ENCODE measurements at places on chromosomes 6 and 20. TPM values are rescaled to one million over a fixed set of nuclear protein-coding genes. Genes with fewer than 3 reads are reported as not detected.

ADGRB3 gene
- total RNA-seq = not detected

PHACTR1 gene
- 0.47 TPM for total RNA-seq

PLN gene
- not detected for total RNA-seq

PDE7B gene
- total RNA-seq = 0.34 TPM

LRRC1 gene
- total RNA-seq = 4.2 TPM

SPTLC3 gene
- 0.05 TPM for total RNA-seq

SPAG4 gene
- total RNA-seq = 5.0 TPM

KIF13A gene
- total RNA-seq = not detected

OR2B6 gene
- total RNA-seq = not detected

DNA sequence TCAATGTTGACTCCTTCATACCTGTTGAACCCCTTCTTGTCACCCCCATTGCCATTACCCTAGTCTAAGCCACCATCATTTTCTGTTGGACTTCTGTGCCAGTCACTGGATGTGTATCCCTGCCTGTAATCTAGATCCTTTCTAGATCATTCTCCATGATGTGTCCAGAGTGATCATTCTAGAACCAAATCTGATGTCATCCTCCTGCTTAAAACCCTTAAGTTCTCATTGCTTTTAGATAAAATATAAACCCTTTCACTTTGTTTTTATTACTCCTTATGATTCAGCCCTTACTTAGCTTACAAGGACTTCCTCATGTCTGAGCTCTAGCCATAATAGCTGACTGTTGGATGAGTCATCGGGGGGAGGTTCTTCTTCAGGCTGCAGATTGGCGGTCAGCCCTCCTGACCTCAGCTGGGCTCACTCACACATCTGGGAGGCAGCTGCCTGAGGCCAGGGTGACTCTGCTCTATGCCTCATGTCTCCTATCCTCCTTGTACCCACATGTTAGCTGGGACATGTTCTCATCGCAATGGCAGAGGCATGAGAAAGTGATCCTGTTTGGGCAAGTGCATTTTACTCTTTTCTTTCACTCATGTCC, 287.6 kb downstream of the ESR1 start:
- H3K4me1 ChIP-seq = no peaks in the 10 kb centered on the region
- H3K36me3 ChIP-seq = no peaks in the 10 kb centered on the region
- H3K27me3 ChIP-seq = no peaks in the 10 kb centered on the region
- H3K4me3 ChIP-seq = no peak overlapping the region
- H3K27ac ChIP-seq = no peak overlapping the region

- H3K36me3 ChIP-seq = peaks cover 24% of the 10 kb centered on the region
- H3K27ac ChIP-seq = no peak overlapping the region
- no peak for DNase-seq
- H3K4me1 ChIP-seq = peaks cover 30% of the 10 kb centered on the region
- no peak overlapping the region for H3K4me3 ChIP-seq
- H3K27me3 ChIP-seq = peaks cover 6% of the 10 kb centered on the region
Measured at GRCh38 chr6:170283212-170284081, 7.4 kb downstream of the DLL1 start.

- no peak overlapping the region for H3K4me3 ChIP-seq
- no peak for DNase-seq
- no peaks in the 10 kb centered on the region for H3K36me3 ChIP-seq
- H3K27ac ChIP-seq = no peak overlapping the region
- peaks cover 13% of the 10 kb centered on the region for H3K4me1 ChIP-seq
Measured at GRCh38 chr6:148570456-148570855, 176.4 kb upstream of the UST start.

GRCh38 chr20:62875419-62876361, 14.1 kb upstream of the TCFL5 start:
- no peak for DNase-seq
- peaks cover 2% of the 10 kb centered on the region for H3K36me3 ChIP-seq
- peak overlapping the region; percentile 22 for H3K27ac ChIP-seq
- peaks cover 33% of the 10 kb centered on the region for H3K4me1 ChIP-seq

DNA sequence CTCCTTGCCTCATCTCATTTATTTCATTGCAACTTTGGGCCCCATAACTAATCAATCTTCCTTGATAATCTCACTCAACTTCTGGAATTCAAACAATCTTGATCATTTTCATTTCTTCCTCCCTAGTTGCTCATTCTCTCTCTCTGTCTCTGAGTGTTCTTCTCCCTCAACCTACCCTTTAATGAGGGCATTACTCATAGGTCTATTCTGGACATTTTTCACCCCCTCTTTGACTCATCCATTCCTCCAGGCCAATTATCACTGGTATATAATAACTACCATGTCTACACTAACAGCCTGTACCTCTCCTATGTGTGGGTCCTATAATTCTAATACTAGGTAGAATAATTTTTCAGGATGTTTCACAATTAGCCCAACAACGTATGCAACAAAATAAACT, 78.8 kb downstream of the COL21A1 start:
- H3K36me3 ChIP-seq = no peaks in the 10 kb centered on the region
- H3K27me3 ChIP-seq = no peaks in the 10 kb centered on the region
- H3K4me3 ChIP-seq = no peak overlapping the region
- H3K27ac ChIP-seq = no peak overlapping the region
- no peak for DNase-seq
- H3K4me1 ChIP-seq = no peaks in the 10 kb centered on the region

DNA sequence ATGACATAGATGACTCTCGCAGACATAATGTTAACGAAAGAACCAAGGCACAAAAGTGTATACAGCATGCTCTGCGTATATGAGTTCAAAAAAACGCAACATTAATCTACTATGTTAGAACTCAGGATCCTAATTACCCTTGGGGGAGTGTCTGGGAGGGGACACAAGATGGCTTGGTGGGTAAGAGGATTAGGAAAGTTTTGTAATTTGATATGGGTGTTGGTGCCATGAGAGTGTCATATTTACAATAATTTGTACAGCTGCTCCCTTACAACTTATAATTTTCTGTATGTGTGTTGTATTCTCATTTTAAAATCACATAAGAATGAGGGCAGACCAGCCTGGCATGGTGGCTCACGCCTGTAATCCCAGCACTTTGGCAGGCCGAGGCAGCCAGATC, 38.6 kb downstream of the TFEB start:
- no peak overlapping the region for H3K4me3 ChIP-seq
- no peaks in the 10 kb centered on the region for H3K36me3 ChIP-seq
- no peak overlapping the region for H3K27ac ChIP-seq
- H3K4me1 ChIP-seq = no peaks in the 10 kb centered on the region
- DNase-seq = no peak

DNA sequence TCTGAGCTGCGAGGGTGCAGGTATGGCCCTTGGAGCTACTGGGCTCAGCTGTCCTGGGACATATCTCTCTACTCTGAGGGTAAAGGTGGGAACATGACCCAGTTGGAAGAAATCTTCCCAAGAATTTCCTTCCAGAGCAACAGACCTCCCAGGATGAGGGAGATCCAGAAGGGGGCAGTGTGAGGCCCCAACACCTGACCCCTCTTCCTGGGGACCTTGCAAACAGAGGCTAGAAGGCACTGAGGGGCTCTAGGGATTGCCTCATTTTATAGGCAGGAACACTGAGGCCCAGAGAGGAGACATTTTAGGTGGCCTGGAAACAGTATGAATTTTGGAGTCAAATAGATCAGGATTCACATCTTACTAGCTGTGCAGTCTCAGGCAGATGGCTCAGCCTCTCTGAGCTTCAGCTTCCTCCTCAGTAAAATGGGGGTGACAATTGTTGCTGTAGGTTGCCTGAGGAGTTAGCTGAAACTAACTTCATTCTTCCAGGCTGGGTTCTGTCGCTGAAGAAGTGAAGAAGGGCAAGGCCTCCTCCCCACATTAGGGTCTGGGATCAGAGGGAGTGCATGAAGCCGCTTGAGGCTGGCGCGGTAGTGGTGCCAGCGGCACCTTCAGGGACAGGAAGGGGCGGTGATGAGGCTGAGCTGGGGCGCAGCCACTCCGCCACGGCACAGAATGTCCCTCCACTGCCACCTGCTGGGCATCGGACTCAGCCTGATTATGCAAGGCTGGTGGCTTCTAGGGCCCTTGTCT, 11.4 kb downstream of the KCNK17 start:
- DNase-seq = peak; percentile 93
- peak overlapping the region; percentile 70 for H3K27ac ChIP-seq
- H3K36me3 ChIP-seq = no peaks in the 10 kb centered on the region
- H3K27me3 ChIP-seq = peaks cover 10% of the 10 kb centered on the region
- peak overlapping the region; percentile 46 for H3K4me3 ChIP-seq

- no peaks in the 10 kb centered on the region for H3K36me3 ChIP-seq
- H3K27ac ChIP-seq = no peak overlapping the region
- H3K4me1 ChIP-seq = no peaks in the 10 kb centered on the region
Measured at GRCh38 chr20:19756761-19757486, 1.1 kb upstream of the RIN2 start.

GRCh38 chr20:57612436-57612835, 7.8 kb downstream of the ZBP1 start:
- peaks cover 13% of the 10 kb centered on the region for H3K4me1 ChIP-seq
- no peak for DNase-seq
- peaks cover 24% of the 10 kb centered on the region for H3K36me3 ChIP-seq
- H3K27me3 ChIP-seq = no peaks in the 10 kb centered on the region

GRCh38 chr6:19599796-19600464, 237.2 kb upstream of the ID4 start:
- H3K4me1 ChIP-seq = no peaks in the 10 kb centered on the region
- H3K36me3 ChIP-seq = no peaks in the 10 kb centered on the region
- no peak for DNase-seq
- H3K4me3 ChIP-seq = no peak overlapping the region
- H3K27ac ChIP-seq = no peak overlapping the region
- H3K27me3 ChIP-seq = no peaks in the 10 kb centered on the region

GRCh38 chr6:150549674-150550101, 50.0 kb upstream of the PLEKHG1 start:
- H3K36me3 ChIP-seq = no peaks in the 10 kb centered on the region
- no peak overlapping the region for H3K4me3 ChIP-seq
- H3K4me1 ChIP-seq = no peaks in the 10 kb centered on the region

DNA sequence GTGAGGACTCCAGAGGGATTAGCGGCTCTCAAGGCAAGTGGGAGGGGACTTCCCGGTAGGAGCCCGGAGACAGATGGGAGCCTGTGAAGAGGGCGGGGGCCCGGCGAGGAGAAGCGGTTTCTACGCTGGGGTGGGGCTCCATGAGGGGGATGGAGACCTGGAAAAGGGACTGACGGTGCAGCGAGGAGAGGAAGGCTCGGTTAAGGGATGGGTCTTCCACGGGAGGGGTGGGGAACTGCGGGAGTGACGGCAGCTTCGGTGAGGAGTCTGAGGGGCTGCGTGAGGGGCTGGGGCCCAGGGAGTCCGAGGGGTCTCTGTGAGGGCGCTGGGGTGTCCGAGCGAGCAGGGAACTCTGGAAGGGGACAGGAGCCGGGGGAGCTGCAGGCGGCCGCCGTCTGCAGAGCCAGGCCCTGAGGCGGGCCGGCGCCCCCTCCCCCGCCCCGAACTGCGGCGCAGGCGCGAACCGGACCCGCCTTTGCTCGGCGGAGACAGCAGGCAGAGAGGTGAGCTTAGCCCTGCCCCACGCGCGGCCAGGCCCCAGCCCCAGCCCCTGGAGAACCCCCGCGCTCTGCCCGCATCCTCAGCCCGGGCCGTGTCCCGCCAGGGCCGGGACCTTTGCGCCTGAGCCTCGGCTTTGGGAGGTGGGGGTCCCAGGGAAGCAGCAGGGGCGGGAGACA, at the start of gene NRSN2:
NRSN2 (plus strand) TSS at position 472 of the 677 bp plus-strand sequence. CDS start 2,533 bp downstream, outside the sequence.
- H3K4me1 ChIP-seq = peaks cover 24% of the 10 kb centered on the region
- peaks cover 2% of the 10 kb centered on the region for H3K36me3 ChIP-seq
- peak within 1 kb of the TSS; percentile 77 for H3K27ac ChIP-seq
- peaks cover 6% of the 10 kb centered on the region for H3K27me3 ChIP-seq

Measured in activated CD8-positive, alpha-beta T cell treated with anti-CD3 and anti-CD28 coated beads, Interleukin-2, amount 10 ng/mL, durations not matched to agents 7 days and 5 days (primary cell).